MG63 (cell line): ENCODE measurements at places on chromosomes 6 and 20. TPM values are rescaled to one million over a fixed set of nuclear protein-coding genes. Genes with fewer than 3 reads are reported as not detected.
A peak's percentile ranks its signal among the peaks of the same experiment; 100 is the strongest.

ZNF318 gene
- total RNA-seq: 1.2 and 1.3 TPM in 2 replicates

PHACTR3 gene
- not detected in 2 replicates for total RNA-seq

DNA sequence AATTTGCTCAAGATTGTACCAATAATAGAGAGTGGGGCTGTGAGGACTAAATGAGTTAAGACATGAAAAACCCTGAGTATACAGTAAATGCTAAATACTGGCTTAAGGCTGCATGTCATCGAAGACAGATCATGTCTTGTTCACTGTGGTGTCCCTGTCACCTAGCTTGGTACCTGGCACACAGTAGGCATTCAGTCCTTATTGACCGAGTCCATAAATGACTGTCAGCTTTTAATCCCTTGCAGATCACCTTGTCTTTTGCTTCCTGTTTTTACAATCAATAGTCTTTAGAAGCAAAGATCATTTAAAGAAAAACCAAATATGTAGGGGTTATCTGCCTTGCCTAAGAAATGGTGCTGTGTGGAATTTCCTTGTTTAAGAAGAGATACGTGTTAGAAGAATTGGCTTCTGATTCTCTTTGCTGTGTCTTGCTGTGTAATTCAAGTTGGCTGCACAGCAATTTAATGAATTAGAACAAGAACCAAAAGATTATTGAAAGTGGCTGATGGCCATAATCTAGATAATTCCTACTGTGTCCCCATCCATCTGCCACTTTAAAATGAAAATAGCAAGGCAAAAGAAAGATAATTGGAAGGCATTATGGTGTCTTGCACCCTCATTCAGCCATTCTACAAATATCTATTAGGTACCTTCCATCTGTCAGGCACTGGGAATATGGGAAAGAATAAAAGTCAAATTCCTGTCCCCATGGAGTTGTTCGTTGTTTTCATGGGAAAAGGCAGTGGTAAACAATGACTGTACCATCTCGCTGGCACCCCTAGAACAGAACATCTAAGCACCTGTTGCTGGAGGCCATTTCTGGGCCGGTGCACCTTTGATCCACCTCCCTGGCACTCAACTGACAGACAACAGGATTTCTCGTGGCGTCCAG, 12.4 kb upstream of the MAPK13 start:
- DNase-seq: no peak

DNA sequence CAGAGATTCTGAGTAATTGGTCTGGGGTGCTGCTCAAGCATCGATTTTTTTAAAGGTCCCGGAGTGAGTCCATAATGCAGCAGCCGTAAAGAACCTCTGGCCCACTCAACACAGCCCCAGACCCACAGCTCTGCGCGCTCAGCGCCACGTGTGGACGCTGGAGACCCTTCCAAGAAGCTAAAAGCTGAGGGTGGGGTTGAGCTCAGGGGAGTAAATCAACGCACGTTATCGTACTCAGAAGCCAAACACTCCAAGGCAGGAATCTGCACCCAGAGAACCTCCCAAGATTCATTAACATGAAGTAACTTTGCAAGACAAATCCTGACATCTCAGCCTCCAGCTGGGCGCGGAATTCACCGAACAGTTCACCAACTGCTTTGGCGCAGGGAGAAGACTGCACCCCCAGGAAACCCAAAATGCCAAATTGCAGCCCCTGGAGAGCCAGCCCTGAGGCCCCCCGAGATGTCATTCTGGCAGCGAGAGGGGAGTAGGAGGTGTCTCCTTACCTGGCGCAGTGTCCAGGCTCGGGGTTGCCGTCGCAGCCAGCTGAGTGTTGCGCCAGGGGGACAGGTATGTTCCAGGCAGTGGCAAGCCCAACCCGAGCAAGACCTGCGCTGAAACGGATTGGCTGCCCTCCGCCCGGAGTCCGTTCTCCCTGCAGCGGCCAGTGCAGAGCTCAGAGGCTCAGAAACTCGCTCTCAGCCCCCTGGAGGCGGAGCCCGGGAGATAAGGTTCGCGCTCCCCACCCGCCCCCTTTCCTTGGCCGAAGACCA, at the start of gene COL21A1:
Gene COL21A1, minus strand, starts transcription at position 700 of the 773 bp plus-strand sequence. CDS start 64,962 bp downstream, outside the sequence.
- no peak for DNase-seq

DNA sequence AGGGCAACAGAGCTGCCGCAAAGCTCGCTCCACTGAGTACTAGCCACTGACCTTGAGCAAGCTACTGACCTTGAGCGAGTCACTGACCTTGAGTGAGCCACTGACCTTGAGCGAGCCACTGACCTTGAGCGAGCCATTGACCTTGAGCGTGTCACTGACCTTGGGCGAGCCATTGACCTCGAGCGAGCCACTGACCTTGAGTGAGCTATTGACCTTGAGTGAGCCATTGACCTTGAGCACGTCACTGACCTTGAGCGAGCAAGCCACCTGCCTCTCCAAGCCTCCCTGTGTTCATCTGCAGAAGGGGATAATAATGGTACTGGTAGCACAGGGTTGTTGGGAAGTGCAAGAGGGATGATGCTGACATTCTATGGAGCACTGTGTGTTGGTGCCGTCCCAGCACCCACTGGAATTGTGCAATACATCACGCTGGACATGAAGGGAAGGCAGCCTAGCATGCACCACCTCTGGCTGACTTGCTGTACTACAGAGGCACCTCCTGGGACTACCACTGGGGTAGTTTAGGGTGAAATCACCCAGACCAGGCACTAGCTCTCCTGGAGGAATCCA, 60.2 kb downstream of the CTCFL start:
- DNase-seq: peak; percentile 43

DNA sequence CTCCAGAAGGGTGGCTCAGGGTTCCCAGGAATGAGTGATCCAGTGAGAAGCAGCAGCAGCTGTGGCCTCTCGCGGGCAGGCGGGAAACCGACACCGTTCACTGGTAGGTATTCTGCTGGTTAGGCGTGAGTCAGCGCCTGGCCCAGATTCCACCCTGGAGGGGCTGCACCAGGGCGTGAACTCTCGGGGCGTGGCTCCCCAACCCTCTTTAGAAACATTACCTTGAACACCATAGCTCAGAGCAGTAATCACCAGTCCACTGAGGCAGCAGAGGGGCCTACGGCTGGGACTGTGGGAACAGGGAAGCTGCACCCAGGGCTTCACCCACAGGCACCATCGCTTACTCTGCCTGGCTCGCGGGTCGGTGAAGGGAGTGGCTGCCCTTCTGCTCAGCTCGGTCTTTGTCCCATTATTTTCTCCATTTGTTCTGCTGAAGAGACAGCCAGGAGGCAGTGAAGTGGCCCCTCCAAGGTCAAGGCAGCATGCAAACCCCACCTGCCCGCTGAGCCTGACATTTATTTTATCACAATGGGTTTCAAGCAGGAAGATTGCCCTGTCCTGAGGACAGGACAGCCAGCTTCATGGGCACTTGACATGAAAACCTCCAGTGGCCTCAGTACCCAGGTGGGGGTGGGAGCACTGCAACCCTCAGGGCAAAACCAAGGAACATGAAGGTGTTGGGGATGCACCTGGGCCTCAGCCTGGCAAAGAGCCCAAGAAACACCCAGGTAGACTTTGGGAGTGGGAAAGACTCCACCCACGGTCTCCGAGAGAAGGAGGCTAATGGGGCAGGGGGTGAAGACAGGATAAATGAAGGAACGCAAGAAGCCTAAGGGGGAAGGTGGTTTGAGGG, 51.0 kb upstream of the CD93 start:
- no peak for DNase-seq
